ENCODE measurements at places on chromosomes 16 and 17. TPM values are rescaled to one million over a fixed set of nuclear protein-coding genes. Genes with fewer than 3 reads are reported as not detected.

SSTR5 gene
- not detected for total RNA-seq

CSH1 gene
- not detected for total RNA-seq

OVCA2 gene
- total RNA-seq = 23.6 TPM

PRAC1 gene
- not detected for total RNA-seq

PLCD3 gene
- total RNA-seq = 64.2 TPM

CYGB gene
- total RNA-seq = 55.6 TPM

- peak; percentile 84 for DNase-seq
These were observed 16.6 kb downstream of the LDHD start for GRCh38 chr16:75099738-75100602.

GRCh38 chr17:59783221-59784047, 76.0 kb downstream of the VMP1 start:
- no peak for DNase-seq

DNA sequence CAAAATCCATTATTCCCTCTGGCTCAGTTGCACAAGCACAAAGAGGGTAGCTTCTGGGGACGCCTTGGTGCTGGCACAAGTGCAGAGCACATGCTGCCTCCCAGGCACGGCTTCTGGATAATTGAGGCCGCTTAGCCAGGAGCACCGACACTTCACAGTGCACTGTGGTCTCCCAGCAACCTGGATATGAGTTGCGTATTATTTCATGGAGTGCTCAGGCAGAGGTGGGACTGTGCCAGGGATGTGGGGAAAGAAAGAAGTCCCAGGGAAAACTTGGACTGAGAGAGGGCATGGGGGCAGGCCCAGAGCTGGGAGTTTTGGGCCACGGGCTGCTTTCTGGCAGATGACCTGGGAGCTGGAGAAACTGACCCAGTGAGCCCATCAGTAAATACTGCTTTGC, 37.5 kb downstream of the MPRIP start:
- DNase-seq = peak; percentile 69

- no peak for DNase-seq
These were observed 342.7 kb downstream of the PMP22 start for GRCh38 chr17:14922411-14922810.

- no peak for DNase-seq
These were observed 533.2 kb upstream of the CDH5 start for GRCh38 chr16:65833171-65833871.

DNA sequence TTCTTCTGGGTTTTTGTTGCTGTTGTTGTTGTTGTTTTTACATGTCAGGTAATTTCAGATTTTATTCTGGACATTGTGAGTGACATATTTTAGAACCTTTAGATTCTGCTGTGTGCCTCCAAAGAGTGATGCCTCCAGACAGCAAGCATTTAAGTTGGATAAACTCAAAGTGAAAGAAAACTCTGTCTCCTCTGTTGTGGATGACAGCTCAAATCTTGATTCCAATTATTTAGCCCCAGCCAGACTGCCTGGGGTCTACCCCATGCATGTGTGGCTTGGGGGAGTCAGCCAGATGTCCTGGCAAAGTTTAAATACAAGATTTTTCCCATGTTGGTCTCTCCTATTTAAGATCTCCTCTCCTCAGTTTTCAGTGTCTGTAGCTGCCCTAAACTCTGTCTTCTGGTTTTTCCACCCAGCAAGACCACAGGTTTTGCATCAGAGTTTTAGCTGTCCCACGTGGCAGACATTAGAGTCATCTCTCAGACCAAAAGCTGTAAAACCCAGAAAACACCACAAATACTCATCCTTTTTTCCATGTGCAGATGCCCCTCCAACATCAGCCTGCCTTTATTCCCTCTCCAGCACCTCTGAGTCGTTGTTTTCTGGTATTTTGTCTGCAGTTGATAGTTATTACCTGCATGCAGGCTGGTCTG, 19.4 kb upstream of the ZNF469 start:
- no peak for DNase-seq

- no peak for DNase-seq
These were observed 7.9 kb downstream of the SPOP start for GRCh38 chr17:49670002-49670401.

DNA sequence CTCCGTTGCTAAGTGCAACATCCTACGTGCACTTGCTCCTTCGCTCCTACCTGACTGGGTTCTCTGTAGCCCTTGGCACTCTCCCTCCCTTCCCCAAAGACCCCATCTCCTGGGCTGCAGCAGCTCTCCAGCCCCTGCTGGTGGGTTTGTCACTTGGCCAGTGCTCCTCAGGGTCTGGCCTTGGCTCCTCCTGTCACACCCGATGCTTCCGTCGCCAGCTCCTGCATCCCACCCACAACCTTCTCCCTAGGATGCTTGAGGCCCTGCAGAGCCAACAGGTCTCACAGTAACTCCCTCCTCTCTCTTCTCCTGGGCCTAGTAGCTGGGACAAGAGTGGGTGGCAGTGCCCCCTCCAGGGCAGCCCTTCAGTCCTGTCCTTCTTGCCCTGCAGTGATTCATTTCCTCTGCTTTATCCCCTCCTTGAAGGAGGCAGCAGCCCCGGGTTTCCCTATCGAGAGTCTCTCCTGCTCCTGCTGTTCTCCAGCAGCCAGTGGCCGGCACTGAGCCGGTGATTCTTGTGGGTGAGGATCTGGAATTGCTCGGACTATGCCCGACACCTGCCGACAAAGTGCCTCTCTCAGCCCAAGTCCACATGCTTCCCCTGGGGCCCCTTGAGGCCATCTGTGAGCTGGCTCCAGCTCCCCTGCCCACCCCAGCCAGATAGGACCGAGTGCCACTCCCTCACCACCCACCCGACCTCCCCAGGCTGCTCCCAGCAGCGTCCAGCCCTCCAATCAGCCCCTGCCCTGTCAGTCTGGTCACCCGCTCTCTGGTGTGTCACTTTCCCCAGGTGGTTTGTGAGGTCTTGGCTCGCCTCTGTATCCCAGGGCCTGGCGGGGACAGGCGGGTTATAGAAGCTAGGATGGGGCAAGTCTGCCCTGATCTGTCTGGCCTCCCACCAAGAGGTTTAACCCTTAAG, 3.8 kb downstream of the LITAFD start:
- DNase-seq = no peak

DNA sequence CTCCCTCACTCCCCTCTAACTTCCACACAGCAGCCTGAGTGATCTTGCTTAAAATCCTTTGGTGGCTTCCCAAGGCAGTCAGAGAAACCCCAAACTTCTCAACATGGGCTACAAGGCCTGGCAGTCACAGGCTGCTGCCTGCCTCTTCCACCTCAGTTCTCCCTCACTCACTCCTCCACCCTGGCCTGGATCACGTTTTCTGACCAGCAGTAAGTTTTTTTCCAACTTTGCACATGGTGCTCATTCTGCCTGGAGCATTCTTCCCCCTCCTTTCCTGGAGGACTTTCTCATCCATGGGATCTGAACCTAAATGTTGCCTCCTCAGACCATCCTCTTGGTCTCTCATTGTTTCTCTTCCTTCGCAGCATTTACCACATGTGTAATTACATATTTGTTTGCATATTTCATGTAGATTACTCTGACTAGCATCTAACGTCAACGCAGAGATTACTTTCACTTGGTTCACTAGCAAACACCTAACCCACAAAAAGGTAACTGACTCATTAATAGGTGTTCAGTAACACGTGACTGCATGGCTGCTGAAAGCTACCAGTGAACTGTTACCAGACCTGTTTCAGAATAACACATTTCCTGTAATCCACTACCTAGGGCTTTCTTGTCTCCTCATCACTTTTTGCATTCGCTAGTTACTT, 17.1 kb downstream of the GNA13 start:
- no peak for DNase-seq

- DNase-seq = no peak
These were observed 5.6 kb downstream of the DUS1L start for GRCh38 chr17:82060001-82060380.

- no peak for DNase-seq
These were observed 123.2 kb upstream of the ANKFN1 start for GRCh38 chr17:56030009-56030624.

Measured in mesenteric fat pad (tissue), 1 donor.